Upper lobe of left lung (tissue), 6 donors: ENCODE measurements at places on chromosomes 7 and 10. TPM values are rescaled to one million over a fixed set of nuclear protein-coding genes. Genes with fewer than 3 reads are reported as not detected.

SPDYE16 gene
- 0.29 TPM for total RNA-seq

DNA sequence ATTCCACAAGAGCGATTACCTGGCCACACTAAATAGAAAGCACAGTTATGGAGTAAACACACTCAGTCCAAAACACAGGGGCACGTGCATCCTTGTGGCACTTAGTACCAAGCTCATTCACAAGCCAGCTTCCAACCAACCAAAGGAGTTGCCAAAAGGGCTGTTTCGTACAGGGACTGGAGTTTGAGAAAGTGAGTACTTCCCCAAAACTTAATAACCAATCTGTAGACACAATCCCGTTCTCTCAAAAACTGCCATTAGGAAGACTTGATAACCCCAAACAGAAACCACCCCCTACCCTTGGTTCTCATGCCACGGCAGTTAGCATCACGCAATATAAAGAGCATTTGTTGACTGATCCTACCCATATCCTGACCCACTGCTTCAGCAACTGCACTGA is 166.2 kb upstream of the ASAH2 start:
- peak overlapping the region; percentile 83 for H3K27ac ChIP-seq
- H3K36me3 ChIP-seq = no peaks in the 10 kb centered on the region
- H3K27me3 ChIP-seq = no peaks in the 10 kb centered on the region
- peaks cover 32% of the 10 kb centered on the region for H3K4me1 ChIP-seq
- H3K4me3 ChIP-seq = peak overlapping the region; percentile 80

- H3K36me3 ChIP-seq = no peaks in the 10 kb centered on the region
- peak; percentile 23 for DNase-seq
- H3K4me1 ChIP-seq = peaks cover 12% of the 10 kb centered on the region
- peak overlapping the region; percentile 89 for H3K27ac ChIP-seq
- no peaks in the 10 kb centered on the region for H3K27me3 ChIP-seq
These were observed 84.7 kb downstream of the SNX10 start for GRCh38 chr7:26376175-26376917.

GRCh38 chr7:50227726-50228125 is 76.8 kb upstream of the IKZF1 start:
- H3K27ac ChIP-seq = no peak overlapping the region
- no peaks in the 10 kb centered on the region for H3K27me3 ChIP-seq
- no peak overlapping the region for H3K4me3 ChIP-seq
- H3K4me1 ChIP-seq = no peaks in the 10 kb centered on the region

NPC1L1 gene
- not detected for total RNA-seq

GPR141 gene
- not detected for total RNA-seq

CAMK2B gene
- total RNA-seq = 0.09 TPM
